ENCODE measurements at places on chromosomes 6 and 20.

DNA sequence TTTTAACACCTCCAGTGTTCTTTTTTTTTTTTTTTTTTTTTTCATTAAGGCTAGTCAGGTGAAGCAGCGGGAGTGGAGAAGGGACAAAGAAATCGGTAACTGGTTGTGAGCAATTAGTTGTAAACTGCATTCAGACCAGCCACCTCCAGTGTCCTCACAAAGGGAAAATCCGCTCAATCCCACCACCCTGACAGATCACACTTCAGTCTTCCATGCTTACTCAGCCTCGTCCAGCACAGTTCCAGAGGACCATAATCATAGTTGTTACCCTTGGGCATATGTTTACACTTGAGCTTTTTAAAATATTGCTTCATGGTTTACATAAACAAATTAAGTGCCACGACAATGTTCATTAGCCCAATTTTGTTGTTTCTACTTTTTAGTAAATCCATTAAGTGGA, 10.2 kb downstream of the DYNLRB1 start:
- DNase-seq: no peak

GRCh38 chr6:33848484-33848883, 44.7 kb upstream of the MLN start:
- no peak for DNase-seq

DNA sequence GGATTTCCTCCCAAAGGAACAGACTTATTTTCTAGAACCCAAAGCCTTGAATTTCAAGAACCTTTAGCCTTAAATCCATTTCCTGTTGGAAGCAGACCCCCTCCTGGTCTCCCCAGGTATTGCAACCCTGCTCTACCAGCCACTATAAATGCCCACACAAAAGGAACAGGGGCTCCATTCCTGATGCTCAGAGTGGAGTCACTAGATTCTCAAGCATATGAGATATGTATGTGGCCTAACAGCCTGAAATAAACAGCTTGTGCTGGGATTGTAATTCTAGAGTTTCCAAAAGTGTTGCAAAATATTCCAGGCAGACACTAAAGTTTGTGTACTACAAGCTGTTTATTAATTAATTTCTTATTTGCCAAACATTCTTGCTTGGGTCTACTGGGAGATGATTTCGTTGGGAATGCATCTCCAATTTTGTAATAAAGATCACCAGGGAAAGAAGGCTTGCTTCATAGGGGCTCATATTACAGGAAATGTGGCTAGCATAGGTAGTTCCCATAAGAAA, 44.8 kb downstream of the RIPOR3 start:
- no peak for DNase-seq

DNA sequence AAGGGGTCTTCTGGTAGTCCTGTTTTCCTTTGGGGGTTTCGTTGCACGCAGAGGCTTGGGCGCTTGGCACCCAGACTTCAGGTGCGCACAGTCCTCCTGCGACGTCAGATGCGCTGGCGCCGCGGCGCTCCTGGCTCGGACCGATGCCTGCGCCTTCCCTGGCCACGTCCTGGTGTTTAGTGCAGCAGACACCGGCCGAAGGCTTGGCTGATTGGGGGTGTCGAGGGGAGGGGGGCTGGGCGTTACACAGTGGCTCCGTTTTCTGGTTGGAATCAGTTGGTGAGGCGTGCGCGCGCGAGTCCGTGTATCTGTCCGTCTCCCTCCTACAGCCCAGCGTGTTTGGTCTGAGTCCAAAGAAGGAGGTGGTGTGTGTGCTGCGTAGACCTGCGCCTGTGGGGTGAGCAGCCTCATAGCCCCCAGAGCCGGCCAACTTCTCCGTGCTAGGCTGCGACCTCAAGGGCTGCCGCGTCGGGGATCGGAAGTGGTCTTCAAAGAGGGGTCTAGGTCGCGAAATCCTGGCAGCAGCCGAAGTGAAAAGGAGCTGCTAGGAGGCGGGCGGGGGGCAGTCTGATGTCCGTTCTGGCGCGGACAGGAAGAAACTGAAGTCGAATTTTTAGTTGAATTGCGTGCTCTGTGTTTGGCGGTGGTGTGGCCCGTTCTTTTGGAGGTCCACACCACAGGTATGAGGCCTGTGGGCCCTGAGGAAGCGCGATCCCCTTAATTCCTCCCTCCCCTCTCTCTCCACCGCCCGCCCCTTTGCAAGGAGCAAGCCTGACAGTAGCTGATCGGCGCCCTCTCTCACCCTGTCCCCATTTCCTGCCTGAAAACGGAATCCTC, 1.5 kb downstream of the SYNDIG1 start:
- DNase-seq: no peak

GRCh38 chr6:42390228-42390934, 61.3 kb downstream of the TRERF1 start:
- DNase-seq: no peak

GRCh38 chr6:167266830-167267555, 24.1 kb upstream of the UNC93A start:
- no peak for DNase-seq

DNA sequence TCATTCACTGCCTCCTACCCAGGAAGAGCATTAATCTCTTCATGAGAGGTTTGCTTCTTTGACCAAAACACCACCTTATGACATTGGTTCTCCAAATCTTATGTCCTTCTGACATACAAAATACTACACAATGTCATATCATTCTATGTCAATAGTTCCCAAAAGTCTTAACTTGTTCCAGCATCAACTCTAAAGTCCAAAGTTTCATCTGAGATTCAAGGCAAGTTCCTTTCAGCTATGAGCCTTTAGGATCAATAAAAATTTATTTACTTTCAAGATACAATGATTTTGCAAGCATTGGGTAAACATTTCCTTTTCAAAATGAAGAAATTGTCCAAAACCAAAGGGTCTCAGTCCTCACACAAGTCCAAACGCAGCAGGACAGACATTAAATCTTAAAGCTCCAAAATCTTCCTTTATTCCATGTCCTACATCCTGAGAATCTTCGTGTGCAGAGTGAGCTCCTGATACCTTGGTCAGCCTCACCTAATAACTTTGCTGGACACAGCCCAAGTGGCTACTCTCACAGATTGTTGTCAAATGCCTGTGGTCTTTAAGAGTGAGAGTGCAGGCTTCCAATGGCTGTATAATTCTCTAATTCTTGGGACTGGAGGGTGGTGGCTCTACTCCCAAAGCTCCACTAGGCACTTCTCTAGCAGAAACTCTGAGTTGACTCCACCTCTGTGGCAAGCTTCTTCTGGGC, 1668.2 kb downstream of the HACE1 start:
- DNase-seq: no peak

- DNase-seq: no peak
Observed at GRCh38 chr6:16464045-16464444, 225.7 kb downstream of the GMPR start.

- no peak for DNase-seq
Observed at GRCh38 chr20:35467339-35468224, 12.2 kb downstream of the CEP250 start.

DNA sequence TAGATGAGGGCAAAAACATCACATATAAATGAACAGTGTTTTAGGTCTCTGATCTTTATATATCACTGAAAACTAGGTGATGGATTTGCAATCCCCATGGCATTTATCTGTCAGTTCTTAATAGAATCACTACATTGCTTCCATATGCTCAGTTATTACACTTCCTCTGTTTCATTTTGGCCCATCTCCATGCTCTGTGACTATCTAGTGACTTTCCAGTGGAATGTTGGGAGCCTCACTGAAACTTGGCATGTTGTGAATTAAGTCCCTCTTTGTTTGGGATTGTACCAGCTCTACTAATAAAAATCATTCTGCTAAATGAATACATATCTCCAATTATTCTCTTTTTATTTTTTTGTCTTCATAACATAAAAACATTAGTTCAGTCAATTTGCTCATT, 226.1 kb upstream of the CEP162 start:
- no peak for DNase-seq

- DNase-seq: no peak
Observed at GRCh38 chr20:37475252-37475651, 45.8 kb upstream of the NNAT start.

- no peak for DNase-seq
Observed at GRCh38 chr20:21179757-21180156, 53.9 kb downstream of the KIZ start.

GRCh38 chr20:8318965-8319625, 187.0 kb downstream of the PLCB1 start:
- no peak for DNase-seq

- DNase-seq: no peak
Observed at GRCh38 chr6:71205336-71205956, 83.2 kb upstream of the OGFRL1 start.

GRCh38 chr6:52253494-52253893, 9.2 kb upstream of the IL17F start:
- no peak for DNase-seq
